Cerebellar nuclear complex (tissue), 1 donor: ENCODE measurements at places on chromosomes 1 and 21.
A peak's percentile ranks its signal among the peaks of the same experiment; 100 is the strongest.

DNA sequence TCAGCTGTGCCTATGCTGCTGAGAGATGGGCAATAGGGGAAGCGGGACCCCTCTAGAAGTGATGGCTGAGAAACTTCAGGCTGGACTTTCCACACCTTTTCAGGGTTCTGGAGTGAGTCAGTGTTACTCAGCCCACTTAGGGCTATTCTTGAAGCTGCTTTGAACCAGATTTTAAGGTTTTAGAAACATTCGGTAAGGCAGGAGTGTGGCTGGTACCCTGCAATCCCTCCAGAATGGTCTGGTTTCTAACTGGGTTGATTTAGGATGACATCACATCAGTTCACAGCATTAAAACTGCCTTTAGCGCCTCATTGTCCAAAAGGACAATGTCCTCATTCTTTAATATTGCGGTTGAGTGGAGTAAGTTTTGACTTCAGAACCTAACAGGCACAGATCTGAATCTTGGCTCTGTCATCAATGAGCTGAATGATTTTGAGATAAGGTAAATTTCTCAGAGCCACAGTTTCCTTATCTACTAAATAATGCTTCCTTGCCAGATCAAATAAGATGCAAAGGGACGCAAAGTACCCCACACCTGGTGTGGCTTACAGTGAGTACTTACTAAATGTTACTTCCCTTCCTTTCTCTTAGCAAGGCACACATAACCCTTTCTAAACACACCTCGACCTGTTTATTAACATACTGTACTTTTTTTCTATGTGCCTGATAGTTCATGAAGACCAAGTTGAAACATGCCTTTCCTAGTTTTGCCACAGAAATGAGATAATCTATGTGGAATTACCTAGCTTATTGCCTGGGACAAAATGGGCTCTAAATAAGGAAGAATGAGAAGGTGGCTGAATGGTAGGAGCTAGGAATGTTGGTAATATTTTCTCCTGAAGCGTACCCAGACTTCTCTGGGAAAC is 209.8 kb downstream of the ROR1 start:
- DNase-seq, result no peak

DNA sequence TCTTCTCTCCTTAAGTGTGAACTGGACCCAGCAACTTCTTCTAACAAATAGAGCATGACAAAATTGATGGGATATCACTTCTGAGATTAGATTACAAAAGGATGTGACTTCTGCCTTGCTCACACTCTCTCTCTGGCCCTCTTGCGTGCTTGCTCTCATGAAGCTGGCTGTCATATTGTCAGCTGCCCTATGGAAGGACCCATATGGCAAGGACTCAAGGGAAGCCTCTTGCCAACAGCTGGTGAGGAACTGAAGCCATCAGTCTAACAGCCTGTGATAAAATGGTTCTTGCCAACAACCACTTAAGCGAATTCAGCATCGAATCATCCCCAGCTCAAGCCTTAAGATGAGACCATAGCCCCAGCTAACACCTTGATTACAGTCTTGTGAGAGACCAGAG is 4.8 kb upstream of the TLR5 start:
- DNase-seq, result no peak

DNA sequence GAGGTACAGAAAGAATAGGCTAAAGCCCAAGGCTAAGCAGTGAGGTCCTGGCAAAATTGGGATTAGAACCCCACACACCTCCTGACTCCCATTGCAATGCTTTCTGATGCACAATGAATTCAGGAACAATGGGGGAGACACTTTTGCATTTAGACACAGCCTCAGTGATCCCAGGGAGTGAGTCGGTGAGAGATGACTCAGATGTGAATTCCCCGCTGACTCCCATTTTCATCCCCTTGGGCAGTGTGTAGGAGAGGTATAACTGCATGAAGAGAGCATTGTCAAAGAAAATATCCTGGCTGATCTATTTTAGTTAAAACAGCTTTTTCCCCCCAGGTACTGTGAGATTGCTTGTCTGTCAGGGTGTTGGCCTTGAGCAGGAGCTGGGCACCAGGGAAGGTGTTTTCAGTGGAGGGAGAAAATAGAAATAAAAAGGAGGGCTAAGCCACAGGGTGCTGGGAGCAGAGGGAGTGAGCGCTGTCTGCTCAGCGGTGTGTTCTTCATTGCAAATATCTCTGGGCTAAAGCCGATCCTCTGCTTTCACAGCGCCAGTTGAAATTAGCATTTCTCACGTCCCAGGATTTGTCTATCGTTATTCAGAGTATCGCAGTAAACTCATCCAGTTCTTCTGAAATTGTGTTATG is 247.7 kb upstream of the PTBP2 start:
- no peak for DNase-seq

DNA sequence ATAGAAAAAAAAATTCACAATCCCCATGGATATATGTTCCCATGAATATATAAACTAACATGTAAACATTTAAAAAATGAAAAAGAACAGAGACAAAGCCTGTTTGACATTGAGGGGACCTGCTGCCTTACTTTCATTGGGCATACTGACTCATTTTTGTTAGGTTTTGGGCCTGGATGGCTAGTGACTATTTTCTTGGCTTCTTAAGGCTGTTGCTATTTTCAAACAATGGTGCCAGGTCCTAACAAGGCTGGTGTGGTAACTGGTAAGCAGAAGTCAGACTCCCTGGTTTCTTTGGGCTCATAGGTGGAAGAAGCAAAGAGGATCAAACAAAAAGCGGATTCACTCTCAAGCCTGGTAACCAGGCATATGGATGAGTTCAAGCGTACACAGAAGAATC is 51.0 kb downstream of the LAMC2 start:
- DNase-seq, result no peak

GRCh38 chr1:86795316-86795715 is 90.9 kb downstream of the SH3GLB1 start:
- no peak for DNase-seq

- no peak for DNase-seq
These were observed 7.0 kb upstream of the SLC26A9 start for GRCh38 chr1:205950280-205950679.

- no peak for DNase-seq
These were observed 56.4 kb downstream of the KIF26B start for GRCh38 chr1:245211035-245211749.

DNA sequence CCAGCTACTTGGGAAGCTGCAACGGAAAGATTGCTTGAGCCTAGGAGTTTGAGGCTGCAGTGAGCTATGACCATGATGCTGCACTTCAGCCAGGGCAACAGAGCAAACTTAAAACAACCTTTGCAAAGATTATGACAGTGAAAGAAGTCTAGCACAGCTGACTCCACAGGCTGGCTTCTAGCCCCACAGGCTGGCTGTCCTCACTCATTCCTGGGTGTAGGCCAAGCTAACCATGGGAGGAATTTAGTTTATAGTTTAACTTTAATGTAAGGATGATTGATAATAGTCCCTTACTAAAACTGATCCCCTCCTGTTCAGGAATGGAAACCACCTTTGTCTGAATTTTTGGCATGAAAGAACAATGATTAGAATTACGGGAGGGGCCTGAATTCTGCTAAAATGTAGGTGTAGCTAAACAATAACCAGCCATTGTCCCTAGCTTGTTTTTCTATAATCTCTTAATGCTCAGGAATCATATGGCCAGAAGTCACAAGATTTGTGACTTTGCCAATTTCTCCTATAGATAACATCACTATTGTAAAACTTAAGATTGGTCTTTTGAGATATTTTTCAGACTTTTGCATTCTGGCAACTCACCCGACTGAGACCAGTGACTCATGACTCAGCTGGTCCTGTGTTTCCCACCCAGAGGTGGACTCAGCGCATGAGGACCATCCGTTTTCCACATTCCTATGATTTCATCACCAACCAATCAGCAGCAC is 28.1 kb upstream of the SGIP1 start:
- DNase-seq, result no peak

DNA sequence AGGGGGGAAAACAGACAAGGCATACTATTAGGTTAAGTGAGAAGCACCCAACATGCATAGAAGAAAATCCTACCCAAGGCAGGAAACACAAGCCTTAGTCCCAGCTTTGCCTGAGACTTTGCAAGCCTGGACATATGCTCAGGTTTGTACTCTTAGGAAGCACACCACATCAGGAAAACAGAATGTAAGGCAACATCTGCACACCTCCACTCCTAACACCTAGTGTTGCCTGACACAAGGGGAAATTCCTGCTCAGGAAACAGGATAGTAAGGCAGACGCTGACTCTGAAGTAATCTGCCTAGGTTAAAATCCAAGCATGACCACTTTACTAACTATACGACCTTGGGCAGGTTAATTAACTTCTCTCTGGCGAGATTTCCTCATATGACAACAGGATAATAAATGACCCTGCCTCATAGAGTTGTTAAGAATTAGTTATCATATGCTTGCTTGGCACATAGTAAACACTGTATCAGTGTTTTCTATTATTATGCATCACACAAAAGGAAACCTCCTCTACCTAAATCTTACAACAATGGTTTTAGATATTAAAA is 119.8 kb downstream of the ZZZ3 start:
- DNase-seq, result no peak

- DNase-seq, result no peak
These were observed 328.8 kb downstream of the PLA2G4A start for GRCh38 chr1:187157552-187157951.

- DNase-seq, result no peak
These were observed 115.0 kb downstream of the TTLL7 start for GRCh38 chr1:83883979-83884378.

DNA sequence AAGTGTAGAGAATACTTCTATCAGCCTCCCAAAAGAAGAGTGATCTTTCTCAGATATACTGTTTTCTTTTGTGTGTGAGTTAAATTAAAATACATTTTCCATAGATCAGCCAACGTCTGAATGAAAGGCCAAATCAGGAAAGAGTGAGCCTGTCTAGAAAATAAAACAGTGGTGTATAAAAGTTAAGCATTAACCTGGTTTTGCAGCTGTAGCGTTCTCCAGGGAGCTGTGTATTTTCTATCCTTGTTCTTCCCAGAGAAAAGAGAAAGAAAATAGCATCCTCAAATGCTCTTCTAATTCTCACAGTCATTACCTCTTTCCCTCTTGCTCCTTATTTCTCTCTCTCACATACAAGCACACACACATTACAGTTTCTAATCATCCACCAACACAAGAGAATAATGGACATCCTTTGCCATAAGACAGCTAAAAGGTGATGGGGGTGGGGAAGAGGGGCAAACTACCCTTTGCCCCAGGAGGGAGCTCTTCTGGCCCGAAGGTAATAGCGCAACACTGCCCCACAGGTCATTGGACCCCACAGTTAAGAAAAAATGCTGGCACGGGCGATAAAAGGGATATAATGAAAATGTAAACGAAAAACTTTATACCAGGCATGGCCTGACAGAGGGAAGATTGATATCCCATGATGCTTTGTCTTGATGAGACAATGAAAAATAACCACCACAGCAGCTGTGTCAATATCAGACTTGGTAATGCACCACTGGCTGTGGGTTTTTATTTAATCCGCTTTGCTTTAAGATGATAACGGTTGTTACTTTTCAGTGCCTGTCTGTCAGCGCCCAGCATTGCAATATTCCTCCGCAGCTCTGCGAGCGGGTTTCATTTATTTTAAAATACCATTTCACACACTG is 150.3 kb downstream of the NUF2 start:
- DNase-seq, result no peak

DNA sequence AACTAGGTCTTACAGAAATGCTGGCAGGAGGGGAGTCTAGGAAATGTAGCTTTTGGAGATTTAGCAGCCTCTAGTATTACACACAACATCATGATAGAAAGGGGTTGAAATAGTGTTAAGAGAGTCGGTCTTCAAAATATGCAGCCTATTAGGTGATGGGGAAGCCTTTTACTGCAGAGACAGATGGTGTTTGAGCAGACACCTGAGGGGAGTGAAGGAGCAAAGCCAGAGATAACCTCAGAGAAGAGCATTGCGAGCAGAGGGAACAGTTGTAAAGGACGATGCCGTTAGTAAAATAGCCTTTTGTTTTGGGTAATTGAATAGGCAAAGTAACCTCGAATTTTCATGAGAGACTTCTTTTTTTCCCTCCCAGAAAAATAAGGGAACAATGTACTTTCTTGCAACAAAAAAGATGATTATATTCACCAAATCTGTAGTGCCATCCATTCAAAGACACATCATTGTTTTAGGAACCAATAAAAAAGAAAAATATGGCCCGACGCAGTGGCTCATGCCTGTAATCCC is 66.3 kb upstream of the KIF1B start:
- DNase-seq, result peak; percentile 20

DNA sequence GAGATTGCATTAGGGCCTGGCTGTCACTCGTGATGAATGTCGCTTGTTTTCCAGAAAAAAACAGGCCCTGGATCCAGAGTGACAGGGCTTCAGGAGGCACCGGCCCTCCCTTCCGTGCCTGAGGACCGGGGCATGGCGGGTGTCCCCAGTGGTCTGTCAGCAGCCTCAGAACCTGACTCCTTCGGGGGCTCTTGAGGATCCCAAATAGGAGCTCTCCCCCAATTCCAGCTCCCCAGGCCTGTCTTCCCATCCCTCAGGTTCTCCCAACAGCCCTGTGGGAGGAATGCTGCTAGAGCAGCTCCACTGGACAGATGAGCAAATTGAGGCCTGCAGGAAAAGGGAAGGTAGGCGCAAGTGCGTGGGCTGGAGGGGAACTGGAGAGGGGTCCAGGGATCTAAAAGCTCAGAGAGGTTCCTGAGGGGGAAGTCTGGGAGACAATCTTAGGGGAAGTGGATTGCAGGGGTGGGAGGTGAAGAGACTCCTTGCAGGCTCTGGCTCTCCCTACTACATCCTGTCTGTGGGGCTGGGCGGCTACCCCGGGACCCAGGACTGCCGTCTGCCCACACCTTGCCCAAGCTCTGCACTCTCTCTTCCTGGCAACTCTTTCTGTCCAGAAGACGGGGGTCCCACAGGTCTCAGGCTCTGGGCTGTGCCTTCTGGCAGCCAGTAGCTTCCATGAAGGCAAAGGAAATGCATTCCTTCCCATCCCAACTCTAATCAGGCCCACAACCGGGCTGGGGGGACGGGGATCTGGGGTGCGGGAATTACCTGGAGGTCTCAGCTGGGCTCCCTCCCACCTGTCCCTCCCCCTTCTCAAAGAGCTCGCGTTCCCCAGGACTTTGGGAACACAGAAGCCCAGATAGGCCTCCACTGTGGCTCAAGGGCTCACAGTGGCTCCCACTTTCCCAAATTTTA is 105.7 kb upstream of the CASZ1 start:
- DNase-seq, result no peak

GRCh38 chr1:30863858-30864604 is 44.5 kb downstream of the SDC3 start:
- no peak for DNase-seq

- DNase-seq, result no peak
These were observed 27.6 kb downstream of the KIRREL1 start for GRCh38 chr1:158020886-158021620.
